ENCODE measurements at places on chromosomes 6 and 20. TPM values are rescaled to one million over a fixed set of nuclear protein-coding genes. Genes with fewer than 3 reads are reported as not detected.

- no peak for DNase-seq
Measured at GRCh38 chr6:121920616-121921015, 478.8 kb upstream of the HSF2 start.

- peak; percentile 71 for DNase-seq
Measured at GRCh38 chr6:27608916-27609883, 136.3 kb upstream of the ZNF184 start.

DNA sequence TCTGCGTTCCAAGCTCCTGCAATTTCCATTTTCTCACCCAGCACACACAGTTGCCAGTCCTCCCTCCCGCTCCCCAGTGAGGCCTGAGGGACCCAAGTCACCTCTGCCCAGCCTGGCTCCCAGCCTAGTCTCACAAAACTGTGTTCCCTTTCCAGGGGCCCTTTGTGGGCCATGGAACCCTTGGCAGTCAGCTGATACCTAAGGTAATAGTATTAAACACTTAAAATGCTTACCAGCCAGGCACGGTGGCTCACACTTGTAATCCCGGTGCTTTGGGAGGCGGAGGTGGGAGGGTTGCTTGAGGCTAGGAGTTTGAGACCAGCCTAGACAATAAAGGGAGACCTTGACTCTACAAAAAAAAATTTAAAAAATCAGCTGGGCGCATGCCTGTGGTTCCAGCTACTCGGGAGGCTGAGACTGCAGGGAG is 3.2 kb upstream of the RBM38 start:
- DNase-seq = no peak

- DNase-seq = peak; percentile 92
Measured at GRCh38 chr6:28863604-28864325, 60.0 kb downstream of the TRIM27 start.

The ASIP gene
- total RNA-seq = not detected

The CYP21A2 gene
- 1.3 TPM for total RNA-seq

The PLCB4 gene
- total RNA-seq = 0.25 TPM
